ENCODE measurements at places on chromosomes 3 and 15. TPM values are rescaled to one million over a fixed set of nuclear protein-coding genes. Genes with fewer than 3 reads are reported as not detected.

DNA sequence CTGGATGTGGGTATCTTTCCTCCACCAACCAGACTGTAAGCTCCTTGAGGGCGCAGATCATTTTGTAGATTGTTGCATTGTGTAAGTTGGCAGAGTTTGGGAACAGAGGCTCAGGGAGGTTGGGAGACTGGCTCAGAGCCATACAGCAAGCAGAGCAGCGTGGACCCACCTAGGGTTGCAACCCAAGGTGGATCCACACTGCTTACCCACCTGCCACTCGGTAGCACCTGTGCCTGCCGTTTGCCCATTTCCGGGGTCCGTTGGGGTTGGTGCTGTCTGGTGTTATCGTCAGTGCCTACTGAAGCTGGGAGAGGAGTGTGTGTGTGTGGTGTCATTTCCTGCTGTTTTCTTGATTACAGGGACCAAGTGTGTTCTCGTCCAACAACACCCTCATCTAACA is 19.0 kb downstream of the SMAD6 start:
- DNase-seq, result no peak

Gene KCNH8
- 0.03 TPM for polyA plus RNA-seq

DNA sequence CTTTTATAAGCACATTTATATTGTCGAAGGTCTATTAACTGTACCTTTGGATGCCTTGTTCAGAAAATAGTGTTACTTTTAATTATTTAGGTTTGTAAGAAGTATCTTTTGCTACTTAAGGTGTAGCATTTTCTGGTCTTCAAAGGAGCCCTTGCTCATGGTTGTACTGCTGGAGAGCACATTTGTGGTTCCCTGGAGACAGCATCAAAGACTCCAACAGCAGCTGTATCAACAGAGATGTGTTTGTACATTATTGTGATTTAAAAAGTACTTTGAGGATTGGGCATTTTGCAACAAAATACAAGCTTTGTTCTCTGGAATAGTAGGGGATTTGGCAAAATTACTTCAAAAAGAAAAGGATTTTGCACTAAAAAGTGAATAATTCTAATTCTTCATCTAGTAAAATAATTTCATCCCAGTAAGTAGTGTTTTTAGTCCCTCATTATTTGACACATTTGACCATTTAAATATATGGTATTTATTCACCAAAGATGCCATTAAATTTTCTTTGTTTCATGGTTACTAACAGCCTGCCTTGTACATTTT is 16.5 kb downstream of the TBC1D23 start:
- DNase-seq, result no peak

DNA sequence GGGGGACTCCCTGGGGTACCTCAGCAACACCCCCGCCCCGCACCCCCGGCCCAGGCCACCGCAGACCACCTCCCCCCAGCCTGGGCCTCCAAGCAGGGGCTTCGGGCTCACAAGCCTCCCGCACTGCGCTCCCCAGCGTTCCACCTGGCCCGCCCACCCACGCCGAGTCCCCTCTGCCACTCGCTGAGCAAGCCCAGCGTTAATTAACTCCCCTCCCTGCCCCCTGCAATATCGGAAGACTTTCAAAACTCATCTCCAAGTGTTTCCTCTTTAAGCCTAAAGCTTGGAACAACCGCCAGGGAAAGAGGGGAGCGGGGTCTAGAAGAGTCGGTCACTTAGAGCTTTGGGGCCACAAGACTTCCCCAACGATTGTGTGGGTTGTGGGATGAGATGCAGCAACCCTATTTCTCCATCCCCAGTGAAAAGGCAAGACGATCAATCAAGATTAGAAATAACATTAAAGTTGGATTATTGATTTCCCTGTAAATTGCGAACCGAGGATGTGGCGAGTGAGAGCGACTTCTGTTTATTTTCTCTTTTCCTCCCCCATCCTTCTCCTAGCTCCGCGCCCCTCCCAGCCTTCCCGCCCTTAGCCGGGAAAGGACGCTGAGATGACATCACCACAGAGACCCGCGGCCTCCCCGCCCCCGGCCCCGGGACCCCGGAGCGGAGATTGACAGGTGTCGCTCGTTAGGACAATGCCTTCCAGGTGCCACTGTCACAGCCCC is 30.2 kb downstream of the NR2F2 start:
- DNase-seq, result no peak

DNA sequence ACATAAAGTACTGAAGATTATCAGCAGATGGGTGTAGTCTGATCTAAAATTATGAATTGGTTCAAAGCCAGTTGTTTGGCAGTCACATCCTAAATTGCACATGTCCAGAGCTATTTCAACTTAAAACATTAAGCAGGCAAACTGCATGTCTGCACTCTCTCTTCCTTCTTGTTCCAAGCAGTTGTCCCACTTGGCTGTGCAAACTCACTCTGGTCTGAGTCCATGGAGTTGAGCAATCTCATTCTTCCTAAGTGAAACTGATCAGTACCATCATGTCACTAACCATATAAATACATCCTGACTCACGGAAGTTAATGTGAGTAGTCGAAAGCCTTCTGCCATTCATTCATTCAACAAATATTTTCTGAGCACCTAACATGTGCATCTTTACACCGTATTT is 353.0 kb downstream of the ROBO1 start:
- DNase-seq, result no peak

- no peak for DNase-seq
These were observed 19.1 kb downstream of the PAQR9 start for GRCh38 chr3:142944342-142944741.

Gene A4GNT
- not detected for polyA plus RNA-seq

Gene EIF5A2
- polyA plus RNA-seq, result 2.7 TPM

Gene LHFPL4
- polyA plus RNA-seq, result not detected

DNA sequence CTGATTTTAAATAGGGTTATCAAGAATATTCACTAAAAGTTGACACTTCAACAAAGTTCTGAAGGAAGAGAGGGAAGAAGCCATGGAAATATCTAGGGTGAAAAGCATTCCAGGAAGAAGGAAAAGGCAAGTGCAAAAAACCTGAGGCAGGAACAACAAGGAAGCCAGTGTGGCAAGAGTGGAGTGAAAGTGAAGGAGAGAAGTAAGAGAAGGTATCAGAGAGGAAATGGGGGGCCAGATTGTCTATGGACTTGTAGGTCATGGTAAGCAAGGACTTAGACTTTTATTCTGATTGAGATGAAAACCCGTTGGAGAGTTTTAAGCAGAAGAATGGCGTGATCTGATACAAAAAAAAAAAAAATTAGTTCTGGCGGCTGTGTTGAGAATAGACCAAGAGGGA is 18.5 kb upstream of the ZNF609 start:
- no peak for DNase-seq

GRCh38 chr3:126753191-126754160 is 49.4 kb downstream of the CHCHD6 start:
- no peak for DNase-seq

DNA sequence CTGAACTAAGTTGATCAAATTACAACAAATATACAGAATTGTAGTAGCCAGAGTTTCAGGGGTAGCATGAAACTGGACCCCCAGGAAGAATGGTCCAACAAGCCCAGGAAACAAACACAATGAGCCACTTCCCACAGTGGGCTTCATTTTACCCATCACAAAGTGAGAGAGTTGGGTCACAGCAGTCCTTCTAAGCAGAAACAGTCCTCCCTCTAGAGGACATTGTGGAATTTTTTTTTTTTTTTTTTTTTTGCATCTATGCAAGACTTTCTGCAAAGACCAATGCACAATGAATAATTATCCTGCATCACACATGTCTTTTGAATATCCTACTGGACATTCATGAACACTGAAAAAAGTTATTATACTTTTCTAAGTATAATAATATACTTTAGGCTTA is 73.8 kb upstream of the ATP13A5 start:
- no peak for DNase-seq

Gene RTP1
- not detected for polyA plus RNA-seq

Gene PLXNA1
- 14.8 TPM for polyA plus RNA-seq

Gene MNS1
- polyA plus RNA-seq, result 0.88 TPM

- DNase-seq, result peak; percentile 13
These were observed 11.9 kb downstream of the CISH start for GRCh38 chr3:50599716-50600118.

Gene PTPN23
- 23.0 TPM for polyA plus RNA-seq

- DNase-seq, result peak; percentile 90
These were observed 763 bp downstream of the TRA2B start for GRCh38 chr3:185936814-185937688.

DNA sequence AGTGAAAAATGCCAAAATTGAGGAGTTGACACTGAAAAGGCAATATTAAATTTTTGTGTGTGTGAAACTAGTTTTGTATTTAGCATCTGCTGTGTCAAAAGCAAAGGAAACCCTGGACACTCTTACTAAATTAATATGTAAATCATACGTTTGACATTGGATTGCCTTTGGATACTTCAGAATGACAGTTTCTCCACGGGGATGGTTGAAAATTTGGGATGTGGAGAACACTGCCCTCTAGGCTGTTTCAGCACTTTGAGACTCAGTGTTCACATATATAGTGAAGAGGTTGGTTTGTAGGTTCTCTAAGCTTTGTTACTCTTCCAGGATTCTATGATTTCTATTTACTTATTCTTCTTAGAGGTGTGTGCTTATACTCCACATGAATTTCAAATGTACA is 3.0 kb downstream of the ROBO2 start:
- no peak for DNase-seq

GRCh38 chr15:41340189-41340695 is 7.6 kb downstream of the NUSAP1 start:
- no peak for DNase-seq

Gene CAMK2N2
- not detected for polyA plus RNA-seq

DNA sequence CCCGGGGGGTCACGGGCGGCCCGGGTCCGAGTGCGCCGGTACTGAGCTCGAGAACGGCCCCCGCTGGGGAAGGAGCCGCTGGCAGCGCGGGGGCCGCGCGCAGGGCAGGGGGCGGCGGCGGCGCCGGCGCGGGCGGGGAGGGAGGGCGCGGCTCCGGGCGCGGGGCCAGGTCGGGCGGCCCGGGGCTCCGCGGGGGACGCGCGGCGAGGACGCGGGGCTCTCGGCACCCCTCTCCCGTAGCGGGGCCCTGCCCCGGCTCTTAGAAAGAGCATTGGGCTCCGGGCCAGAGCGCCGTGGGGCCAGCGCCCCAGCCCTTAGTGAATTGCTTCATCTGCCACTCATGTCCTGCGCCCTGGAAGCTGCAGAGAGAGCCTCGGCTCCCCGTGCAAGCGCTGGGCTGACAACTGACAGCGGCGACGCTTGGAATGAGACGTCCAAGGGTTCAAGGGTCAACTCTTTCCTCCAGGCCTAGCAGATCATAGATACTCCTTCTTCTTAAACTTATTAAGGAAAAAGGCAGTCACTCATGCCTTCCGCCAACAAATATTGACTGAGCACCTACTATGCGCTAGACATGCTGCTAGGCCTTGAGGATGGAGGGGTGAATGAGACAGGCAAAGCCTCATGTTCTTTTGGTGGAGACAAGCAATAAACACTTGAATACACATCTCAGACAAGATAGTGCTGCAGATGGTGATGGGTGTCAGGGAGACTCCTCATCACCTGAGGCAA is 140.8 kb downstream of the SMAD6 start:
- peak; percentile 72 for DNase-seq

Gene SPINT1
- 0.43 TPM for polyA plus RNA-seq
